Right renal cortex interstitium (tissue), 3 donors: ENCODE measurements at places on chromosomes 11 and 22. TPM values are rescaled to one million over a fixed set of nuclear protein-coding genes. Genes with fewer than 3 reads are reported as not detected.

The NFRKB gene
- 40.1 TPM for polyA plus RNA-seq

The AGBL2 gene
- 10.6 TPM for polyA plus RNA-seq

The NAALAD2 gene
- polyA plus RNA-seq, result 19.5 TPM

The ABCC8 gene
- polyA plus RNA-seq, result 1.1 TPM

The MUC5AC gene
- polyA plus RNA-seq, result not detected

The CREB3L1 gene
- 11.4 TPM for polyA plus RNA-seq

The DEPDC7 gene
- polyA plus RNA-seq, result 8.5 TPM

DNA sequence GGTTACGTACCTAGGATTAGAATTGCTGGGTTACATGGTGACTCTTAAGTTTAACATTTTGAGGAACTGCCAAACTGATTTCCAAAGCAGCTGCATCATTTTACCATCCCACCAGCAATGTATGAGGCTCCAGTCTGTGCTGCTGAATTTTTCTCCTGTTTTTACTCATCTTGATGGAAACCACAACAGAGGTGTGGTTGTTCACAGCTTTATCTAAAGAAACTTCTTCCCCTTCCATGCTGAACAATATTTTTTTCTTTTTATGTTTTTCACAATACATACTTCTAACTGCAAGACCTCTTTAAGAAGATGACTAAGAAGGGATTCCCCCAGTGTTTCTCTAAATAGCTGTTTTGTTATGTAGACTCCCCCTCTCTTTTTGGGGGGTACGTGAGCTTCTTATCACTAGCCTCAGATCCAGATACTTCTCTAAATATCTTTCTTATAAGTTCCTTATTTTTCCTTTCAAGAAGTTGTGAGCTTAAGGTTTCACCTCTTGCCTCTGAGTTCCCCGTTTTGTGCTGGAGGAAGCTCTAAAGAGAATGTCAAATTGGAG is 24.0 kb downstream of the TCP11L1 start:
- DNase-seq, result no peak

- no peak for DNase-seq
Measured at GRCh38 chr11:60455531-60456042, at the start of gene MS4A1. TSS of gene MS4A1 (plus strand) at chr11:60455847. CDS start at chr11:60462375, 6,528 bp downstream.

GRCh38 chr22:19396561-19396933 is 35.0 kb downstream of the HIRA start:
- no peak for DNase-seq

GRCh38 chr22:21826204-21826603 is 41.2 kb downstream of the MAPK1 start:
- no peak for DNase-seq

- DNase-seq, result no peak
Measured at GRCh38 chr11:91081440-91082043, 858.7 kb upstream of the CHORDC1 start.
